ENCODE measurements at places on chromosomes 2 and 18.

DNA sequence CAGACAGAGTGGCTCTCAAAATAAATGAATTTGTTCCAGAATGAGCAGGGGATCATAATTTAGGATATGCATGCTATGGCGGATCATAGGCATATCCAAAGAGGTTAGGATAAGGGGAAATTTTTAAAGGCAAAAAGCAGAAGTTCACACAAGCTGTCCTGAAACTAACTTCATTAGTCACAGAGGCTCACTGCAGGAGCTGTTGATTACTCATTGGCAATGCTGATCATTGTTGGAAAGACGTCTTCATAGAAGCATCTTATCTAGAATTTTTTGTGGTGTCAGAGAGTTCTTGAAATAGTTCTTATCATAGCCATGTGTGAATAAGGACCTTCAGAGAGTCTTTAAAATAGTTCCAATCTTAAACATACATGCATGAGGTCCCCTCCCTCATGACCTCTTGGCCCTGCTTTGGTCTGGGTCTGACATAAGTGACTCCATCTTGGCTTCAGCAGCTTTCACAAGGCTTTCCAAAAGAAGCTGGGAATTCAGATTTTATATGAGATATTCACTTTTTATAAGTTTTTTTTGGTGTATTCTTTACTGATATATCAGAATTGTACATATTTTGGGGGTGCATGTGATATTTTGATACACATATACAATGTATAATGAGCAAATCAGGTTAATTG lies 7.5 kb upstream of the CCDC195 start:
- DNase-seq, result no peak

DNA sequence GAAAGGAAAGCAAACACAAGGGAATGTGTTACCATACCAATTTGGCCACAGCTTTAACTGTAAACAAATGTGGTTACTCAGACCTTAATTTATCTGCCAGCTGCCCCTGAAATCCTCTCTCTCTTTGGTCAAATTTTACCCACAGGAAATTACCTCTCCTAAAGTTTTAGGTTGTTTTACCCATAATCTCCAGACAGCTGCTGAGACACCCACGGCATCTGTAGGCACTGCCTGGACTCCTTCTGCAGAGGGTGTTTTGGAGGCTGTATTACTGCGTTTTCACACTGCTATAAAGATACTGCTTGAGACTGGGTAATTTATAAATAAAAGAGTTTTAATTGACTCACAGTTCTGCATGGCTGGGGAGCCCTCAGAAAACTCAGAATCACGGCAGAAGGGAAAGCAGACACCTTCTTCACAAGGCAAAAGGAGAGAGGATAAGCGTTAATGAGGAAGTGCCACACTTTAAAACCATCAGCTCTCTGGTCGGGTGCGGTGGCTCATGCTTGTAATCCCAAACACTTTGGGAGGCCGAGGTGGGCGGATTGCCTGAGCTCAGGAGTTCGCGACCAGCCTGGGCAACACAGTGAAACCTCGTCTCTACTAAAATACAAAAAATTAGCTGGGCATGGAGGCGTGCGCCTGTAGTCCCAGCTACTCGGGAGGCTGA lies 677.5 kb upstream of the FSHR start:
- no peak for DNase-seq

GRCh38 chr18:69935319-69936190 lies 12.1 kb downstream of the CD226 start:
- no peak for DNase-seq

DNA sequence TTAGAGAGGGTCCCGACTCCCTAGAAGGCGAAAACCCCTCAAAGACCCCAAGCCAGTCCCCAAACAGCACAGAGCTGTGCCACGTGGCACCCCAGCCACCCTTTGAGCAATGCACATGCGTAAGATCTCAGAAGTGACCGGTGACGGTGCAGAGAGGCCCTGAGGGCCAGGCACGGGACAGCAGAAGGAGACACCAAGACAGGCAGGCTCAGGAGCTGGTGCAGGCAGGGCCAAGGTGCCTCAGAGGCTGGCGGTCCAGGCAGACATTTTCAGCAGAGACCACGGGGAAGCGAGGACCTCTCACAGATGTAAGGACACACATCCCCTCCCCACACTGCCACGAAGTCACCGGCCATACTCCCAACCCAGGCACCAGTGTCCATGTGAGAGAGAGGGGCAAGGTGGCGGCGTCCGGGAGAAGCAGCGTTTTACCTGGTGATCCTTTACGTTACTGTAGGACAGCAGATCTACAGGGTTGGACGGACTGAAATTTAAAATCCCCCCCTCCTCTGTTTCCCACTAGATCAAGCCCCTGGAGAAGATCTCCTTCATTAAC lies 2.0 kb upstream of the RAB17 start:
- no peak for DNase-seq

GRCh38 chr2:190765386-190766173 lies 115.0 kb upstream of the GLS start:
- no peak for DNase-seq

GRCh38 chr2:191724015-191724414 lies 46.1 kb downstream of the NABP1 start:
- no peak for DNase-seq

DNA sequence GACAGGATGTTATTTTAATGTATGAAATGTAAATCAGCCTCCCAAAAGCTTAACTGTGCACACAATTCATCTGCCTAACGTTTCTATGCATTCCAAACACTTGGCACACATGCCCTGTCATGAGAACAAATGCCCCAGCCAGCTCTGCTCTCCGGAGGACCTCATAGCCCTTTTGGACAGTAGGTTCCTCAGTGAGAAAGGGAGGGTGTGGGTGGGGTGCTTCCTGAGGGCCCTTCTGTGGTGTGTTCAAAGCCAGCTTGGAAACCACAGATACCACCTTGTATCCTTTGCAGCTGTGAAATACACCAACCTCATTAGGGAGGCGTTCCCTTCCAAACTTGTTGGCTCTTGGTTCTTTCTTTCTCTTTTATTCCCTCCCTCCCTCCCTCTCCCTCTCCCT lies 102.2 kb upstream of the ASB18 start:
- no peak for DNase-seq

DNA sequence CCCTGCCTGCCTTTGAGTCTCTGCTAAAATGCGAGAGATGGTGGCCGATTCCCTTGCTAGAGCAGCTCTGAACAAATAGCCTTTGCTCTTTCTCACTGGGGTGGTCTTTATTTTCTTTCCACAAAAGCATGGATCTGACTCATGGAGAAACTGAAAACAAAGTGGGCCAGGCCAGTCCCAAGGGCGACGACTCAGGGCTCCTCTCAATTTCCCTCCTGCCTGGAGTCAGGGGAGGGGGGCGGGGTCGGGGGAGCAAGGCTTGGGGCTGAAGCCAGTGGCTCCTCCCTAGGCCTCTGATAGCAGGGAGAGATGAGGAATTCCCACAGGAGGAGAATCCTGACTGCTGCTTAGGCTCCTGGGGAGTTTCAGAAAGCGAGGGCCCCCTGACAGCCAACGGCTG lies 17.1 kb upstream of the IL1R2 start:
- no peak for DNase-seq

DNA sequence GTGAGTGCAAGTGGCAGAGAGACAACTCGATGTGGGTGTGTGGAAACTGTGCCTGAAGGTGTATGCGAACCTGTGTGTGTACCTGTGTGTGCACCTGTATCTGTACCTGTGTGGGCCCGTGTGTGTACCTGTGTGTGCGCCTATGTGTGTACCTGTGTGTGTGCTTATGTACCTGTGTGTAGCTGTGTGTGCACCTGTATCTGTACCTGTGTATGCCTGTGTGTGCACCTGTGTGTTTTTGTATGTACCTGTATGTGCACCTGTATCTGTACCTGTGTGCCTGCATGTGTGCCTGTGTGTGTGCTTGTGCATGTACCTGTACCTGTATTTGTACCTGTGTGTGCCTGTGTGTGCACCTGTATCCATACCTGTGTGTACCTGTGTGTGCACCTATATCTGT lies 150.6 kb downstream of the MYT1L start:
- no peak for DNase-seq

- DNase-seq, result no peak
Measured at GRCh38 chr2:149076863-149077412, 38.4 kb downstream of the LYPD6B start.

GRCh38 chr2:27621524-27621923 lies 7.3 kb downstream of the CCDC121 start:
- no peak for DNase-seq

- no peak for DNase-seq
Measured at GRCh38 chr2:226625946-226626345, 173.7 kb downstream of the IRS1 start.

GRCh38 chr2:71612581-71613402 lies 159.4 kb downstream of the DYSF start:
- no peak for DNase-seq

- peak; percentile 1 for DNase-seq
Measured at GRCh38 chr2:162888652-162889051, 50.1 kb upstream of the KCNH7 start.

DNA sequence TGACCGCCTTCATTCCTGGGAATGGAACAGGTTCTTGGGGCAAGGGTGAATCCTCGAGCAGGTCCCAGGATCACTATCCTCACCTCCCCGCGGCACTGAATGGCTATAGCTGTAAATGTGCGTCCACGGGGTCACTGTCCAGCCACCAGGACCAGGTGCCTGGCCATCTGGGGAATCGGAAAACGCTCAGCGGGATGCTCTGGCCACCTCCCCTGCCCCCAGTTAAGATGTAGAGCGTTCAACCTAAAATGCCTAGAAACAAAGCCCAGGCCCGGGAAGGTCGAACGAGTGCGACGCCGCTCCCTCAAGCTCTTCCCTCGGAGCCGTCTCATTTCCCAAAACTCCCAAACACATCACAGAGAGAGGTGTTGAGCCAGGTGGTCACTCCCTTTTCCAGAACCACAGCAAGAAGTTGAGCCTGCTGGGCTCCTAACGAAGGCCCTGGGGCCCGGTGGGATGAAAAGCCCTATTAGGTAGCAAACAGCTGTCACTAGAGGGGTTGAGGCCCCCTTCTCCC lies 795 bp upstream of the CAPN10 start:
- no peak for DNase-seq

- no peak for DNase-seq
Measured at GRCh38 chr2:20448246-20448976, 1.5 kb downstream of the RHOB start.

DNA sequence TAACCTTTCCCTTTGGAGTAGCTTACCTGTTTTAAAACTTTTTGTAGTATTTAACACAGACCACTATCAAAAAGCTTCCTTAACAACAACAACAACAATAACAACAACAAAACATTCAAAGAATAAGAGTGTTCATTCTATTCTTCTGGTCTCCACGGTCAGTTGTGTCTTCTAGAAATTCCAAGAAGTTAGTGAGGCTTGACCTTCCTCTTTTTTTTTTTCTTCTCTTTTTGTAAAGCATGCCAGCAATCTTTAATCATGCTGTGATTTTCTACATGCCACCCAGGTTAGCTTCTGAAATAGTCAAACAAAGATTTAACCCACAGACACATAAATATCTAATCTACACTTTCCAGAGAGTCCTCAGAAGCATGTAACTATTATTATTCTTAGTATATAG lies 28.4 kb upstream of the KLHL14 start:
- DNase-seq, result no peak

- DNase-seq, result no peak
Measured at GRCh38 chr18:8866679-8867078, 161.3 kb downstream of the MTCL1 start.

GRCh38 chr18:13240060-13240725 lies 21.6 kb downstream of the LDLRAD4 start:
- no peak for DNase-seq

GRCh38 chr2:232970051-232970450 lies 43.0 kb downstream of the NGEF start:
- DNase-seq, result no peak

DNA sequence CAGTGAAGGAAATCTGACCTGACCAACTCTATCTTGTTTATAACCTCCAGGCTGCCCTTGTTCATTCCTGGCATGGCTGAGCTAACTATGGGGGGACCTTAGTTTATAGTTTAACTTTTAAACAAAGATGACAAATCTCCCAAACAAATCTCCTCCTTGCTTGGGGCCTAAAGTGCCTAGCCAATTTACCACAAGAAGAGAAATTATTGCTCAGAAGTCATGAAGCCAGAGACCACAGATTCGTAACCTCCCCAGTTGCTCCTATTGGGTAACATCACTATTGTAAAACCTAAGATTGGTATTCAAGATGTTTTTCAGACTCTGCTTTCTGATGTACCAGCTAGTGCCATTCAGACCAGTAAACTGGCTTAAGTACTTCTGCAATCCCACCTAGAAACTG lies 649.4 kb upstream of the SLC8A1 start:
- DNase-seq, result no peak

GRCh38 chr2:207341804-207342203 lies 176.1 kb upstream of the KLF7 start:
- no peak for DNase-seq

DNA sequence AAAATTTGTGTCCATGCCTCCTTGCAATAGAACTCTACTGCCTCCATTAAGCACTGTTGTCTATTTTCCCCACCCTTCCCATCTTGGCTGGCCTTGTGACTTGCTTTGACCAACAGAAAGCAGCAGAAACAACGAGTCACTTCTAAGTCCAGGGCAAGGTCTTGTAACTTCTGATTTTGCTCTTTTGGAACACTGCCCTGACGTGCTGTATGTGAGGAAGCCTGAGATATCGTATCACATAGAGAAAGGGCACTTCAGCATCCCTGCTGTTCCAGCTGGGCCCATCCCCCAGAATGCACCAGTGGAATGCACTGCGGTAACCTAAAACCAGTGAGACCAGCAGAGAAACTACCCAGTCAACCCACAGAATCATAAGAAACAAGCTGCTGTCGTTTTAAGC lies 28.1 kb downstream of the NCKAP1 start:
- DNase-seq, result no peak

GRCh38 chr2:120716641-120717585 lies 18.8 kb upstream of the GLI2 start:
- no peak for DNase-seq

DNA sequence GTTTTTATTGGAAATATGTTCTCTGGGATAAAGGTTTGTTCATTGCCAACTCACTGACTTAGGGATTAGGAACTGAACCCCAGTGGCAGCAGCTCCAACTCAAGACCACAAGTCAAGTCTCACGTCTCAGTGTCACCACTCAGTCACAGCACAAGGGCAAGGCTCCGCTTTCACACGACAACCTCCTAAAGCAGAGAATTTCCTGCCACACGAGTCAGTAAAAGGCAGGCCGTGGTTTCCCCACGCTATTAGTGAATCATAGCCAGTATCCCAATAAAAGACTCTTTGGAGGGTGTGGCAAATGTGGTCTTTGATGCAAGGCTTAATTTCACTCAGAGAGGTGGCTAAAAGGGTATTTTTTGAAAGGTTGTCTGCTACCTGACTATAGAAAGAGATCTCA lies 57.6 kb downstream of the PIEZO2 start:
- DNase-seq, result no peak

Measured in kidney capillary endothelial cell (primary cell).